Mammary epithelial cell (primary cell): ENCODE measurements at places on chromosomes 4 and X. TPM values are rescaled to one million over a fixed set of nuclear protein-coding genes. Genes with fewer than 3 reads are reported as not detected.

DNA sequence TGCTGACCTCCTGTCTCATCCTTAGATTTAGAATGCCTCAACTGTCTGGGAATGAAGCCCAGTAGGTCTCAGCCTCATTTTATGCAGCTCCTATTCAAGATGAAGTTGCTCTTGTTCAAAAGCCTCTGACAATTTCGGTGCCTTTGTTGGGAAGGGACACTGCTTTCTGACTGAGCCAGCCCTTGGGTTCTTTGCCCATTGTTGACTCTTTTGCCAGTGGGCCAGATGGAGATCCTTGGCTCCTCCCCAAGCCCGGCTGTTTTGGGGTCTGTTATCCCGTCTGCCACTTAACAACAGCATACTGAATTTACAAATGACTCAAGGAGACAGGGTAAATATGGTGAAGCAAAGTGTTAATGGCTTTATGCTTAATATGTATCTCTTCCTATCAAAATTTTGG lies 58.3 kb upstream of the PRKX start:
- no peak for DNase-seq

- no peak for DNase-seq
Observed at GRCh38 chr4:128307123-128307571, 19.5 kb upstream of the PGRMC2 start.

The PRSS12 gene
- total RNA-seq: 32.6 and 33.0 TPM in 2 replicates

DNA sequence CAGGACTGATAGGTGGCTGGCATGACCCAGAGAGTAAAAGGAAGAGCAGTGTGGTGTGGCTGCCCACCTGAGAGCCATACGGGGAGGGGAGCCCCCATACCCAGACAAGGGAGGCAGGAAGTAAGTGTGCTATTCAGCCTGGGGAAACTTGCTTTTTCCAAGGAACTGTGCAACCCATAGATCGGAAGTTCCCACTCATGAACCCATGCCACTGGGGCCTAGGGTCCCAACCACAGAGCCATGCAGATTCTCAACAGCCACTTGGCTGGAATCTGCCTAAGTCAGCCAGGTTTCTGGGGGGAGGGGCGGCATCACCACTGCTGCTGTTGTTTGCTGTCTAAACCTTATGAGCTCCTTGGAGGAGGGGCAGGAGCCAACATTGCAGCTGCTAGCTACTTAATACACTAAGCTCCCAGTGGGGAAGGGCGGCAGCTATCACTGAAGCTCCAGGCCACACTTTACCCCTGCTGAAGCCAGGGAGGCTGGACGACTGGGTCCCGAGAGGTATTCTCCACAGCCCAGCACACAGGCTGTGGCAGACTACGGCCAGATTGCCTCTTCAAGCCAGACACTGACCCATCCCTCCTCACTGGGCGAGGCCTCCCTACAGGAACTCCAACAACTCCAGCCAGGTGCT lies 410.4 kb downstream of the INPP4B start:
- DNase-seq: no peak

GRCh38 chrX:120367402-120368109 lies 5.7 kb downstream of the ATP1B4 start:
- no peak for DNase-seq

- no peak for DNase-seq
Observed at GRCh38 chr4:173538148-173538908, 8.3 kb upstream of the HAND2 start.
